ENCODE measurements at places on chromosomes 13 and 19.

- no peak for DNase-seq
Observed at GRCh38 chr13:103157434-103158145, 91.4 kb upstream of the SLC10A2 start.

DNA sequence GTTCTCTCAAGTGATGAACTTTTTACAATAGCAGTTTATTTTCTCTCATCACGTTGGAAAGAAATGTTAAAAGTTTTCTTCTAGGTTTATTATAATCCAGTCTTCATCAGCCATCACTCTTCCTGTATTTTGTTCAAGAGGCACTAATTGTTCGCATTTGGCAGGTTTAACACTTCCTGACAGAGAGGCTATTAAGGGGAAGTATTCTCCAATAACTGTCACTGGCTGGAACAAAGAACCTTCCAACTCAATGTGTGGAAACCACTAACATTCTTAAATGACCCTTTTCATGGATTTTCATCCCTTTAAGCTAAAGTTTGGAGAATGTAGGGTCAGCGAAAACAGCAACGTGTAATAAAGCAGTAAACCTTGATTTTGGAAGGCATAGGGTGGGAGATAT, 145.1 kb downstream of the PCCA start:
- no peak for DNase-seq

DNA sequence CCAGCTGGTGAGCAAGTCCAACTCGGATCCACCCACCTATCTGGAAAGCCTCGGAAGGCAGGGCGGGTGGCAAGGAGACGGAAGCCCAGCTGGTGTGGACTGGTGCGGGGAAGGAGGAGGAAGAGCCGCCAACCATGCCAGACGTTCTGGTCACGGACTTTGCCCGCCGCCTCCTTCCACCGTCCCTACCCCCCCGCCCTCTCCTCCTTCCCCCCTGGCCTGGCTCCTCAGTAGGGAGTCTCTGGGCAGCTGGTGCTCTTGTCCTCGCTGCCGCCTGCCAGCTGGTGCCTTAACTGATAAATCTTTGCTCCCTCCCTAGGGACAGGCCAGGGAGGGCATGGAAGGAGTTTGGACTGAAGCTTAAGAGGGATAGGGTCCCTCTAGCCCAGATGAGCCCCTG, 4.8 kb downstream of the SYNGR4 start:
- DNase-seq, result peak; percentile 89

DNA sequence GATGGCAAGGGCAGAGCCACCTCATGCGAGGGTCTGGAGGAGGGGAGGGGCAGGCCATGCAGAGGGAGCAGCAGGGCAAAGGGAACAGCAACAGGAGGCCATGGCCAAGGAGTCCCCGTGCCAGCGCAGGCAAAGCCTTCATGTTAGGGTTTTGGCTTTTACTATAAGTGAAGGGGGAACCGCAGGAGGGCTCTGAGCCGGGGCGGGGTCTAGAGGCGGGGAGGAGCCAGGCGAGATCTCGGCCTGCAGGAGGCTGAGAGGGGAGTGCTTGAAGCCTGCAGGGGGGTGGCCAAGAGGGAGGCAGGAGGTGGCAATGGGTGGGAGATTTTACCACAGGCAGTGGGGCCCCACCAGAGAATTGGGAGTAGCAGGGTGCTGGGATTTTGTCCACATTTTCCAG, 6.3 kb downstream of the ARHGAP33 start:
- DNase-seq, result no peak

DNA sequence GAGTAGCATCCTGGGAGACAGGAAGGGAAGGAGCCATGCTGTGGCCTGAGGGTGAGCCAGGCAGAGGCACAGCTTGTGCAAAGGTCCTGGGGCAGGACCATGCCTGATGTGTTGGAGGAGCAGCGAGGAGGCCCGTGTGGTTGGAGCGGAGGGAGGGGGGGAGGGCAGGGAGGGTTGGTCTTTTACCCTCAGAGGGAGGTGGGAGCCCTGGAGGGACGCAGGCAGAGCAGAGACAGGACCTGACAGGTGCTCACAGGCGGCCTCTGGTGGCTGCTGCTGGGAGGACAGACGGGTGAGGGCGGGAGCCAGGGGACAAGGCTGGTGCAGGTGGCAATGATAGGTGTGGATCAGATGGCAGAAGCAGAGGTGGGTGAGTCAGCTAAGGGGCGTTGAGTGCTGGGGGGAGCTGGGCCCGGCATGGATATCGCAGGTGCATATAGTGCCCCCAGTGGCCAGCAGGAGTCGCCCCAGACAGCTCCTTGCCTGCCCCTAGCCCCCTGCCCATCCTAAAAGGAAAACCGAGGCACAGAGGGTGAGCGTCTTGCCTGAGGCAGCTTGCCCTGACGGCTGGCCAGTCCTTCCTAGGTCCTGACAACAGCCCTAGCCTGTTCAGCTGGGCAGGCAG, 9.8 kb upstream of the GNA15 start:
- peak; percentile 75 for DNase-seq

Data from NCI-H2171 treated with DMSO at 0.1 percent for 48 hours (cell line).